Epithelial cell of prostate (primary cell): ENCODE measurements at places on chromosomes 11 and 22.

GRCh38 chr22:35445933-35446332 is 46.0 kb downstream of the MCM5 start:
- DNase-seq: no peak

GRCh38 chr11:57711414-57712255 is at the start of gene MED19:
TSS of gene MED19 (minus strand) at chr11:57712215. CDS start at chr11:57712179, 36 bp downstream.
- DNase-seq: peak; percentile 94

DNA sequence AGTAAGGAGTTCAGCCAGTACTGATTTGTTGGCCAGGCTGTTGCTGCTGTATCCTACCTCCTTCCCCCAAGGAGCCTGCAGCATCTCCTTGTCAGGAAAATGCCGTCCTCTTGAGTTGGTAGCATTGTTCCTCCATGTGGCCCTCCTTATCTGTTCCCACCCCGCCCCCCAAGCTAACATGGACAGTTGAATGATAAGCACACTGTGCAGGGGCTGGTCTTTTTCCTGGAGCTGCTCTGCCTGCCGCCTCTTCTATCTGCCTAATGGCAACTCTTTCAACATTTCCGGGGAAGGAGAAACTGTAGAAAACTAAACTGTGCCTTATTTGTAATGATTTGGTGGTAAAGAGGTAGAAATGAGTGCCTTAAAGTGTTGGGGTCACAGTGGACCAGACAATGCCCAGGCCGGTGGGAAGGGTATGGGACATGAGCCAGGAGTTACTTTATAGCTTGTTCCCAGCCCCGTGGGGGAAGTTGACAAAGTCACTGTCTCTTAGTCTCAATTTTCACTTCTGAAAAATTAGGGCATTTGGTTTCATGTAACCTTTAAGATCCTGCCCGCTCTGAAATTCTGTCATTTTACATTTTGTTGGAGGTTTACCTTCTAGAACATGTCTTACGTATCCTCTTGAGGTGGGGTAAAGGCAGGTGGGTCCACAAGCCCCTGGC is 4.5 kb downstream of the FAM118A start:
- no peak for DNase-seq

GRCh38 chr22:25085930-25086901 is 113.4 kb upstream of the CRYBB3 start:
- DNase-seq: no peak

DNA sequence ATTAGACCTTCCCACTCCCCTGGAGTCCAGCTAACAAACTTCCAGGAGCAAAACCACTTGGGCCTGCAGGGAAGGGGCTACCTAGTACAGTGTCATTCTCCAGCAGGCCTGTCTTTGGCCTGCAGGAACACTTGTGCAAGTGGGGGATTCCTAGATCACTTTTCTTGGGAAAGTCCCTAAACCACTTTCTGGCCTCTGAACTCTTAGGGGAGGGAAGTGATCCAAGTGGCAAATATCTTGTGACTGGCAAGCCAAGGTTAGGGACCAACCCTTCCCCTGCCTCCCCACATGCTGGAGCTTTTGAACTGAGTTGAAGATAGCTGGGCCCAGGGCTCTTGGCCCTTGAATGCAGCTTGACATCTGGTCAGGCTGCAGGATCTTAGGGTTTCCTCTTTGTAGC is 17.2 kb downstream of the PPFIBP2 start:
- DNase-seq: no peak

DNA sequence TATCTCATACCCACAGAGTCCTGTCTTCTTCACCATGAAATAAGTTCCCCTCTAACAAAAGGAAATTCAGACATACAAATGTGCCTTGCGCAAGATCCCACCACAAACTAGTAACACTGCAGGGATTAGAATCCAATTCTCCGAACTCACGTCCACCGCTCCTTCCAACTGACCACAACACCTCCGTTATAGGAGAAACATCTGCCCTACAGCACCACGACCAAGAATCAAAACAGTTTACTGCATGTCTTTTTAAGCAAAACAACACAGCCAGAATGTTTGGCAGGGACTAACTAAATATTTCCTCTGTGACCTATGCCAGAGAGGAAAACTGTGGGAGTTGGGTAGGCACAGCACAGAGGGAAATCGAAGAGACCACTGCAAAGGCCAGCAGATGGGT is 72.7 kb upstream of the AKIP1 start:
- no peak for DNase-seq

DNA sequence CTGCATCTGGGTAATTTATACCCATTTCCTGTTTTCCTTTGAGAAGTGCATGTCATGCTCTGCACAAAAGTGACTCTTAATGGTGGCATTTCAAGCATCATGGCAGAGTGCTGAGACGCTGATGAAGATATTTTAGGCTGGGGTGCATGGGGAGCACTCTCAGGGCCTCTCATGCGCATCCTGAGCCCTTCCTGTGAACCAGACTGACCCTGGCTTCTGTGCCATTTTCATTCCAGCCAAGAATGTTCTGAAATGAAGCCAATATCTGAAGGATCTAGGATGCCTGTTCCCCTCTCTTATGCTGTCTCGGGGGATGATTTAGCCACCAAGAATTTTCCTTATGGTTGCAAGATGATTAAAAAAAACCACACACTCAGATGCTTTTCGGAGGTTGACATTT is 61.5 kb downstream of the MIAT start:
- DNase-seq: no peak

GRCh38 chr22:39408173-39408572 is 8.6 kb downstream of the TAB1 start:
- peak; percentile 39 for DNase-seq

- no peak for DNase-seq
These were observed 2.6 kb upstream of the ME3 start for GRCh38 chr11:86675017-86675416.

DNA sequence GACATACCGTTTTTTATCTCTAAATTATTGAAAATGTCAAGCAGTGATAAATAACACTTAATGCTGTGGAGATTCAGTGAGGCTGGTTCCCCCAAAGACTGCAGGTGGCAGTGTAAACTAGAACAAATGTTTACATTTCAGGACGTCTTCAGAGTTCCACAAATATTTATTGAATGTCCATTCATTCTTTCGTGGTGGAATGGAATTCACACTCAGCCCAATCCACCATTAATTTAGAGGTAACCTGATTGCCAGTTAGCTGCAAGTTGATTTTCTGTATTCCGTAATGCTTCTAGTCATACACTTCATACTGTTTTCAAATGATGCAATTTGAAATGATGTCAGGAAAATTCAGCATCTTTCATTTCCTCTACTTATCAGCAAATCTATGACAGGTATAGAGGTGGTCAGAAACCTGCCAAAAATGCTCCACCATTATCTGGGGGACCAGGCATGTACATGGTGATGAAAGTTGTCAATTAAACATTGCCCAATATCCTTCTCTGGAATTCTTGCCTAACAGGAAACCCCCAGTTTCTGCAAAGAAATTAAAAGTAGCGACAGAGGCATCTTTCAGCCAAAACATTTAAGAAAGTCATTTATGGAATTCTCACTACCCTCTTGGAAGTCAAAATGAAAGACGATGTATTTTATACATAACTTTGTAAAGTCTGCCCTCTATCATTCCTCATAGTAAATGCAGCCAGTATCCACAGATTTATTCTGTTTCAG is 94.3 kb upstream of the BMAL1 start:
- DNase-seq: no peak

DNA sequence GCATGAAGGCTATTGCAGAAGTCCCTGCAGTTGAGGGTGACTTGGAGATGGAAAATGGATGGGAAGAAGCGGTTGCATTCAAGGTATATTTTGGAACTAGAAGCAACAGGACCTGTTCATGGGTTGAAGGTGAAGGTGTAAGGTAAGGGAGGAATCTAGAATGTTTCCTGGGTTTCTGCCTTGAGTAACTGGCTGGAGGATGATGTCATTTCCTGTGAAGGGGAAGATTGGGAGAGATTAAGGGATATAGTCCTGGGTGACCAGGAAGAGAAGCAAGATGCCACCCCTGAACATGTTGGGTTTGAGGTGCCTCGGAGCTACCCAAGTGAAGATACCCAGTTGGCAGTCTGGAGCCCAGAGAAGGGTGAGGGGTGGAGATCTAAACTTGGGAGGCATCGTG is 12.1 kb upstream of the MOGAT2 start:
- no peak for DNase-seq

DNA sequence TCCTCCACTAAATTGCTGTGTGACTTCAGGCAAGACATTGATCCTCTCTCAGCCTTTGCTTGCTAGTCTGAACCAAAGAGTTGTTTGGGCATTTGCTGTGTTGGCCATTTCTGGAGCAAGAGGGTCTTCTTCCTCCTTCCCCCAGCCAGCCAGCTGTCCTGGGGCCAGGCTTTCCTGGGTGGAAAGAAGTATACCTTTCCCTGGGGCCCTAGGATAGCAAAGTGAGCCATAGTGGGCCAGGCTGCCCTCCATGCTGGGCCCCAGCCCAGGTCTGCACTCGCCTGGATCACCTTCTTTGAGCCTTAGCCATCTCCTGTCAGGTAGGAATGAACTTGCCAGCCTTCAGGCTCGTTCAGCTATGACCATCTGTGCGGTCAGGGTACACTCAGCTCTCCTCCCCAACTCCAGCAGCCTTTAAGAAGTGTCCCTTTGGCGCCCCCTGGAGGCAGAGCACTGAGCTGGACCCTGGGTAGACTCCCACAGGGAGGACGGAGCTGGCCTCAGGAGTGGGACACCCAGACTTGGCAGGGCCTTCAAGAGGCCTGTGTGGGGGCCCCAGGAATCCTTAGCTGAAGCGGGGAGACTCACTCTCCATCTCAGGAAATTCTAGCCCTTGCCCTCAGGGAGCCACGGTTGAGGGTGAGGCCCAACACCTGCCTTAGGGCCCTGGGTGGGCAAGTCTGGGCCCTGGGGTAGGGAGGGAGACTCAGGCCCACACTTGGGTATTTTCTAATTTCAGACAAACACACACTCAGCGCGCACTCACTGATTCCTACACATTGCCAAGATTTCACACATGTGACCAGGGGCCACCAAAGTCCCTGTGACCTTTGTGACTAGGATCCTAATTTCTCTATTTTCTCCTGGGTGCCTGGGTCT is 35.6 kb upstream of the TPBGL start:
- peak; percentile 20 for DNase-seq

- no peak for DNase-seq
These were observed 35.1 kb downstream of the WT1 start for GRCh38 chr11:32400196-32400595.

- DNase-seq: no peak
These were observed 1045.8 kb downstream of the TBC1D22A start for GRCh38 chr22:47808236-47808635.

DNA sequence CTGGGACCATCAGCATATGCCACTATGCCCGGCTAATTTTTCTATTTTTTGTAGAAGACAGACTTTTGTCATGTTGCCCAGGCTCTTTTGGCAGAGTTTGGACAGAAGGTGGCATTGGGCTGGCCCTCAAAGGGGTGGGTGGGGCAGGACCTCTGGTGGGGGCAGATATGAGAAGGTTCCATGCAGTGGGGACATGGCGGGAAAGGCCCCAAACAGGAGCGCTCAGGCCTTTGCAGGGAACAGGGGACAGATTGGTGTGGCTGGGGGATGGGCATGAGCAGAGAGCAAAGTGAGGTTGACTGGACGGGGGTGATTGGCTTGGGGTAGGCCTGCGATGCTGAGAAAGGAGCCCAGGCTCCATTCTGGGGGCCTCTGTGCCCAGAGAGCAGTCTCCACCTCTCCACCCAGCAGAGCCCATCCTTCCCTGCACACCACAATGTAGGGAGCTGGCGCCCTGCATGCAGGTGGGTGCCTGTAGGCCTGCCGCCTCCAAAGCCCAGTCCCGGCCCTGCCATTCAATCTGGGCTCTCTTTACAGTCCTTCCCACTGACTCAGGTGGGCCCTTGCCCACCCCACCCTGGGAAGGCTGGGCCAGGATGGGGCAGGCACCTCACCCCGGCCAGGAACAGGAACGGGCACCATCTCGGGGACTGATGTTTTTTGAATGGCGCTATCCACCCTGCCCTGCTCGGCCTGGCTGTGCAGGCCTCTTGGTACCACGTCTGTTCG is 98.7 kb downstream of the MORC2 start:
- DNase-seq: no peak

DNA sequence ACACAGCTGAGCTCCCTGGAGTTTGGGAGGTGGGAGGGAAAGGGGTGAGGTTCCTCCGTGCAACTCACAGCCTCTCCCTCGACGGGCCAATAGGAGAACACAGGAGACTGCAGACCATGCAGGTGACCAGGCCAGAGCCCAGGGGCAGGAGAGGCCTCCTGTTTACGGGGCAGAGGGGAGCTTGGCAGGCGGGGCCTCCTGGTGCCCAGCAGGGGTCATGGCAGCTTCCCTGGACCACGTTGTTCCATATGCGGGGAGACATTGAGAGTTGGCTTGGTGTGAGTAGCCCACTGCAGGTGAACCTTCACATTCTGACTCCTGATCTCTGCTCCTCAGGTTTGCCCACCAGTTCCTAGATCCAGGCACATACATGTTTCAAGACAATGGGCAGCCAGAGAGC is 19.3 kb upstream of the XKR3 start:
- DNase-seq: no peak

DNA sequence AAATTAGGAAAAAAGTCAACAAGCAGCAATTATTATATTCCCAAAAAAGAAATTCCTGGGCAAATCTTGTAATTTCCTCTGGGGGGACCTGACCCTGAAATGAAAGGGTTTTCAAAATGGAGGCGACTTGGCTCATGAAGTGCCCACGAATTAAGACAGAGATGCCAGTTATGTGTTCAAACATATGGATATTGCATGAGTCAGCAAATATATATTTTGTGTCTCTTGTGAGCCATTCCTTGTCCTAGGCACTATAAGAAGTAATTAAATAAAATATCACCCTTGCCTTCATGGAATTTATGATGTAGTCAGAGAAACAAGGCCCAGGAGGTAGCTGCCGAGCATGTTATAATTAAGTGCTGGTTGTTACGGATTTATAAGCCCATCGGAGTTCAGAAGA is 68.6 kb downstream of the BARX2 start:
- DNase-seq: no peak

- DNase-seq: no peak
These were observed 194.0 kb downstream of the FAM76B start for GRCh38 chr11:95595541-95595940.

GRCh38 chr11:118008271-118008911 is 22.2 kb downstream of the IL10RA start:
- no peak for DNase-seq

DNA sequence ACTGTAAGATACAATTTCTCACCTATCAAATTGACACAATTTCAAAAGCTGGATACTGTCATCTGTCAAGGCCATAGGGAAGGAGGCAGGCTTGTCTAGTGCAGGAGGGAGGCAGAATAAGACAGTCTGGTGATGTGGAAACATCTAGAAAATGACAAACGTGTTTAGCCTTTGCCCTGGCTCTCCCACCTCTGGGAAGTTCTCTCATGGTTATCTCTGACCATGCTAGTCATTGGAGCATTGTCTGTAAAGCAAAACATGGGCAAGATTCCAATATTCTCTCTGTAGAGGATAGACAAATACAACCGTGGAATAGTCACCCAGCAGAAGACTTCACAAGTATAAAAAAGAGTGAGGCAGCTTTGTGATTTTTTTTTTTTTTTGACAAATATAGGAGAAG is 9.1 kb upstream of the SERHL2 start:
- no peak for DNase-seq

DNA sequence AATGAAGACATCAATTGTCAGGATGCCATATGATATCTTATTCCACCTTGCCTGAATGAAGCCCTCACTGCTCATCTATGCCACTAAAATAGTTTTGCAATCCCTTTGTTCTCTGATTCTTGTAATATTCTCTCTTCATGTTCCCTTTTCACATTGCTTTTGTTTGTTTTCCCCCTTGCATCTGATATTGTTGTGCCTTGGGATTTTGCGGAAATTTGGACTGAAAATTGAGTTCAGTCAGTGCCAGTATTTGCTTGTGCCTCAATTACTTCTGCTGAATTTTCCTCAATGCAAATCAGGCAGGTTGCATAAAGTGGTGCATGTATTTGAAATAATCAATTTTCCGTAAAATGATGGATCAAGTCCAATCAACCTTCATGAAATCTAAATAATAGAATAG is 98.3 kb downstream of the PAX6 start:
- DNase-seq: no peak

GRCh38 chr11:86517557-86517956 is 142.9 kb downstream of the CCDC81 start:
- no peak for DNase-seq
